ENCODE measurements at places on chromosomes 12 and 14. TPM values are rescaled to one million over a fixed set of nuclear protein-coding genes. Genes with fewer than 3 reads are reported as not detected.

RASSF9 gene
- 4.3 TPM for total RNA-seq

PIWIL1 gene
- total RNA-seq, result not detected

GRCh38 chr14:94673781-94674231 is 61.6 kb downstream of the SERPINA3 start:
- DNase-seq, result no peak

DNA sequence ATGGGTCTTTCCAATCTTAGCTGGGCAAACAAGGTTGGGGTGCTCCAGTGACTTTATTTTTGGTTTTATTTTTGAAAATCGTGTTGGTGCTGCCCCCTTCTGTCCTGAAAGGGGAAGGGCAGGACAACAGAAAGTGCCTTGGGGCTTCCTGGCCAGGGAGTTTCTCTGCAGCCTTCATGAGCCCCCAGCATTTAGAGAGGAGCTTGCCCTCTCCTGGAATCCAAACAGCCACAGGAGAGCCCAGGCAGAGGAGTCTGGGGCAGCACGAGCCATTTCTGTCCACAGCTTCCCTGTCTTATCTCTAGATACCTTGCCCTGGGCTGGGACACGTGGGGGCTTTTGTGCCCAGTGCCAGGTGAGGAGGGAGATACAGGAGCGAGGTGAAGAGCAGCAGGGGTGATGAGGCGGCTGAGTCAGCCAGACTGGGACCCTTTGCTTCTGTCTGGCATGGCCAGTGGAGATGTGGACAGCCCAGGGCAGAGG is 4.4 kb upstream of the C1RL start:
- peak; percentile 64 for DNase-seq

DNA sequence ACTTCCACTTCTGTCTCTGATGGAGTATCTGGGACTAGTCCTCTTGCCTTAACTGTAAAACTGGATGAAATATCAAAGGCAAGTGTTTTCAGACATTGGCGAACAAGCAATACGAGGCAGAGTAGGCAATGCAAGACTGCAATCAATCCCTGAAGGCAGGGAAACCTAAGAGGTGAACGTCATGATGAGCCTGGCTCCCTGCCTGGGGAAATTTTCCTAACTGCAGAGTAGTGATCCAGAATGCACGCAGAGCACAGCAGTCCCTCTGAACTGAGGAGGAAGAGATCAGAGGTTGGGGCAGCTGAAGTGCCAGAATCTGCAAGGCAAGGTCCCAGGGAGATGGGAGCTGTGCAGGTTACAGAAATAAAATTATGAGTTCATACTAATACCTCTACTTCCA is 18.5 kb downstream of the BHLHE41 start:
- no peak for DNase-seq

Data from tongue (tissue), 3 donors.